Ovary (tissue), 10 donors: ENCODE measurements at places on chromosomes 6 and 20. TPM values are rescaled to one million over a fixed set of nuclear protein-coding genes. Genes with fewer than 3 reads are reported as not detected.

RIMS4 gene
- 3.4 TPM for total RNA-seq

L3MBTL1 gene
- 15.7 TPM for total RNA-seq

- H3K36me3 ChIP-seq: no peaks in the 10 kb centered on the region
- H3K4me3 ChIP-seq: no peak overlapping the region
Observed at GRCh38 chr20:5282561-5282960, 34.2 kb downstream of the PROKR2 start.

DNA sequence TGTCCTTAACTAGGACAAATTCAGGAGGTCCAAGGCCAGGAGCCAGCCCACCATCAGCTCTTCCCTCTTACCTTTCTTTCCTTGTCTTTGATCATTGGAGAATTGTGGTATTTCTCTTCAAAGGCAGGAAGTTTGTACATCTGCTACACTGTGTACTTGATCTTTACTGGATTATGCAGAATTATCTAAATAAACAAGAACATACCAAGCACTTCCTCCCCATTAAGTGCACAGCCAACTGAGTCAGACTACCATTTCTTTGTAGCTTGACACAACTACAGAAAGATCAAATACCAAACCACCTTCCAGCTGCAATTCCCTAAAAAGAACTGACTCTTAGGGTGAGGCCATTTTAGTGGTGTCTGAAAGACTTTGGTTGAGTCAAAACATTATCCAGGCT is 195.1 kb downstream of the HDGFL1 start:
- no peak overlapping the region for H3K27ac ChIP-seq
- H3K4me1 ChIP-seq: no peaks in the 10 kb centered on the region
- no peaks in the 10 kb centered on the region for H3K36me3 ChIP-seq

- no peaks in the 10 kb centered on the region for H3K27me3 ChIP-seq
- no peak overlapping the region for H3K4me3 ChIP-seq
- no peaks in the 10 kb centered on the region for H3K4me1 ChIP-seq
- no peak for DNase-seq
Observed at GRCh38 chr6:148287623-148288333, 54.9 kb upstream of the SASH1 start.

- no peak overlapping the region for H3K27ac ChIP-seq
- no peaks in the 10 kb centered on the region for H3K36me3 ChIP-seq
- DNase-seq: no peak
- no peaks in the 10 kb centered on the region for H3K4me1 ChIP-seq
Observed at GRCh38 chr6:161586887-161587286, 313.0 kb upstream of the AGPAT4 start.

DNA sequence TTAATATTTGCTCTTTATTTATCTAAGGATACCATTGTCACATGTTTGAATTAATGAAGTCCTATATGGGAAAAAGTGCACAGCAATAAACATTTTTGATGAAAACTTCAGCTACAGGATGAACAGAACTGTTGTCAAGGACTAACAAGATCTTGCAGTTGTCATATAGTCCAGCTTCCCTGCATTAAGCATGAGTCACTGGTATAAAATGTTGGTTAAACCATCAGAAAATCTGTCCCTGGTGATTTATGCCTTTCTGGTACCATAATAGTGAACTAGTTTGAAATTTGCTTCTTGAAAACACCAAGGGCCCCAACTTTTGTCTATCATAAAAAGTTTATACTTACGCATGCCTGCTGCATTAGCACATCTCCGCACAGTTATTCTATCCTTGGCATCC is 60.4 kb upstream of the RSPO3 start:
- no peak overlapping the region for H3K27ac ChIP-seq
- no peaks in the 10 kb centered on the region for H3K36me3 ChIP-seq
- H3K4me3 ChIP-seq: no peak overlapping the region
- no peaks in the 10 kb centered on the region for H3K27me3 ChIP-seq

DNA sequence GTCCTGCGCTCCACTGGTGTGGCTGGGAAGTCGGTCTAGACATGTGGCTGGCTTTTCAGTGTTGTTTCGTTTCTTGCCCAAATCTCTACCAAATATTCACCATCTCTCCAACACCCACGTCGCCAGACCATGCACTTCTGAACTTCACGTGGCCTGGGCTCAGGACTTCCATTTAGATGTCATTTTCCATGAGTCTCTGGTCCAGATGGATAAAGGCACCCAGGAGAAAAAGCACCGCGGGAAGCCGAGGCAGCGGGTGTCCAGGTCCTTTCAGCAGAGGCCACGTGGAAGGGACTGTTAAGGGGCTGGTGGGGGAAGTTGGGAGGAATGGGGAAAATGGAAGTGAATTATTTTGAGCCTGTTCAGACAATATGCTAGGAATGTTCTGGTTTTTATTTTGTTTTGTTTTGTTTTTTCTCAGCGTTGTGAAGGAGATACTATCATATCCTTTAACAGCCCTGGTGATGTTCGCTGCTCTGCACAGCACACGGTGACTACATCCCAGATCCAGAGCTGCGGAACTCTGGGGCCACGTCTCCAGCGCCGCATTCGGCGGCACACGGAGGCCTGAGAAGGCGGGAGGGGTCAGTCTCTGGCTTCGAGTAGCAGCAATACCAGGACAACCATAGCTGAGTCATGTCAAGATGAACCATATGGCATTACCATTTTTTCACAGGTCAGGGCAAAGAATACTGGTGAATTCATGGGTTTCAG is 230.3 kb downstream of the THBS2 start:
- no peak overlapping the region for H3K27ac ChIP-seq
- no peak for DNase-seq
- H3K4me3 ChIP-seq: no peak overlapping the region
- no peaks in the 10 kb centered on the region for H3K4me1 ChIP-seq
- no peaks in the 10 kb centered on the region for H3K27me3 ChIP-seq

CEP85L gene
- total RNA-seq: 17.7 TPM

DNA sequence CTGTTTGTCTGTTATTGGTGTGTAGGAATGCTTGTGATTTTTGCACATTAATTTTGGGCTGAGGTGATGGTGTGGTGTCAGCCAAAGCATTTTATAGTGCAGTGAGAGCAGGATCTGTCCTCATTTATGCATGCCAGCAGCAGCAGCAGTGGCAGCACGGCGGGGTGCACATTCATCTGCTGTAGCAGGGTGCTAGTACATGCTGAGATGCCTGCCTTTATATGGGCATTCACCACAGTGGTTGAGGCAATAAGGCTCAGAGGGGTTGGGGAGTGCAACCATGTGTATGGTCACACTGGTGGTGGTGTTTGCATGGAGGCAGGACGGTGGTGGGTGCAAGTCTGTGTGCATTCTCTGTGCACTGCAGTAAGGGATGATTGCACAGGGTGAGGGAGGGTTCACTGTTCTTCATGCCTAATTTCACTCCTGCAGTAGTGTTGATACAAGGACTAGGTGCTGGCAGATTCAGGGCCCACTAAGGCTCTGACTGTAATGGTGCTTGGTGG is 129.3 kb upstream of the SYNCRIP start:
- no peak for DNase-seq
- H3K36me3 ChIP-seq: no peaks in the 10 kb centered on the region
- H3K27me3 ChIP-seq: no peaks in the 10 kb centered on the region
- H3K27ac ChIP-seq: no peak overlapping the region
- no peaks in the 10 kb centered on the region for H3K4me1 ChIP-seq

- no peak for DNase-seq
- no peak overlapping the region for H3K4me3 ChIP-seq
- H3K36me3 ChIP-seq: no peaks in the 10 kb centered on the region
- no peak overlapping the region for H3K27ac ChIP-seq
- H3K4me1 ChIP-seq: peaks cover 9% of the 10 kb centered on the region
Observed at GRCh38 chr6:111536910-111537527, 54.0 kb upstream of the REV3L start.

DNA sequence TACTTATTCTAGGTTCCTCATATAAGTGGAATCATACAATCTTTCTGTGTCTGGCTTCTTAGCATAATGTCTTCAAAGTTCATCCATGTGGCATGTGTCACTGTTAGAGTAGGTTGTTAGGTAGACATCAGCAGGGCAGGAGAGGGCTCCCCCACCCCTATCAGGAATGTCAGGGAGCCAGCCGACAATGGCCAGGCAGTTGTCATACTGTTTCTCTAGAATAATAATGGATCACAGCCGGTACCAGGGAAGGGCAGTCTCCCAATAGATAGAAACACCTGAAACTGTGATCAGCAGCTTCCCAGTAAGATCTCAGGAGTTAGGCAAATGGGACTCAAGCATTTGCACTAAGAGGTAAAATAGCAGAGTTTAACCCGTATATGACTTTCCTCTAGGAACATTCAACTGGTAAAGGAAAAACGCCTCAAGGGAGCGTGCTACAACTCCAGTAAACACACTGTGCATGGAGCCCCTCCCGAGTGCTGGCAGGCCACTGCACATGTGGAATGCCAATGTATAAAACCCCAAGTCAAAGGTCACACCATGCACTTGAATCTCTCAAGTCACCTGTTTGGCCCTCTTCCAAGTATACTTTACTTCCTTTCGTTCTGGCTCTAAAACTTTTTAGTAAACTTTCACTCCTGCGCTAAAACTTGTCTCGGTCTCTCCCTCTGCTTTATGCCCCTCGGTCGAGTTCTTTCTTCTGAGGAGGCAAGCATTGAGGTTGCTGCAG is 29.8 kb upstream of the SIRT5 start:
- no peak overlapping the region for H3K4me3 ChIP-seq
- no peaks in the 10 kb centered on the region for H3K4me1 ChIP-seq
- no peaks in the 10 kb centered on the region for H3K36me3 ChIP-seq
- no peak overlapping the region for H3K27ac ChIP-seq
- H3K27me3 ChIP-seq: no peaks in the 10 kb centered on the region
- no peak for DNase-seq

DNA sequence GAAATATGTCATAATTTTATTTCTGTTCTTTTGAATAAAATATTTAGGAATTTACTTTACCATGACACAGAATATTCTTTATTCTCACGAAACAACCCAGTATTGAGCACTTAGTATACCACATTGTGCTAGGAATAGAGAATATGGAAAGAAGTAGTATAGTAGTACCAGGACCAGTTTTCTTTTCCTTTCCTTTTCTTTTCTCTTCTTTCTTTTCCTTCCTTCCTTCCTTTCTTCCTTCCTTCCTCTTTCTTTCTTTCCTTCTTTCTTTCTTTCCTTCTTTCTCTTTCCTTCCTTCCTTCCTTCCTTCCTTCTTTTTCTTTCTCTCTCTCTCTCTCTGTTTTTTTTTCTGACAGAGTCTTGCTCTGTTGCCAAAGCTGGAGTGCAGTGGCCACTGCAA is 7.5 kb upstream of the PLCB4 start:
- H3K4me1 ChIP-seq: no peaks in the 10 kb centered on the region
- H3K4me3 ChIP-seq: no peak overlapping the region
- no peak overlapping the region for H3K27ac ChIP-seq

DNA sequence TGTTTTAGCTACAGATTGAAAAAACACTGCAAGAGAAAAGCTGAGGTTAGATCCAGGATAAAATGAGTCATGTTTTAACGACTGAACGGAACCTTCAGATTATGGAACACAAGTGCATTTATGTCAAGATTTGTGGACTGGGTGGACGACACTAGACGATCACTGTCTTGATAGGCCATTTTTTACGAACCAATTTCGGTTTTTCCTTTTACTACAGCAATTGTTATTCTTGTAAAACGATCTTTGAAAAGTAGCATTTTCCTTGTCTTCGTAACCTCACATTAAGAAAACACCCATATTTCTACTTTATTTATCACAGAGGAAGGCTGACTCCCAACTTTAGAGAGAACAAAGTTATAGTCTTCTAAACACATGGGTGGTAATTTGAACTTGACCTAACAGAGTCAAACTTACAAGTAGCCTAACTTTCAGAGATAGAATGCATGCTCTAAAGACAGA is 294.2 kb upstream of the TCF21 start:
- no peaks in the 10 kb centered on the region for H3K27me3 ChIP-seq
- H3K27ac ChIP-seq: peak overlapping the region; percentile 57
- H3K36me3 ChIP-seq: no peaks in the 10 kb centered on the region

GRCh38 chr6:86791476-86791875 is 145.9 kb upstream of the HTR1E start:
- no peaks in the 10 kb centered on the region for H3K36me3 ChIP-seq
- no peaks in the 10 kb centered on the region for H3K27me3 ChIP-seq
- DNase-seq: no peak
- no peak overlapping the region for H3K4me3 ChIP-seq
- no peak overlapping the region for H3K27ac ChIP-seq
- H3K4me1 ChIP-seq: no peaks in the 10 kb centered on the region
